KBM-7 (cell line): ENCODE measurements at places on chromosomes 6 and 20.
A peak's percentile ranks its signal among the peaks of the same experiment; 100 is the strongest.

GRCh38 chr6:158194487-158195280 lies 26.5 kb downstream of the GTF2H5 start:
- DNase-seq, result no peak

GRCh38 chr20:26243731-26244130 lies 547.1 kb upstream of the ZNF337 start:
- DNase-seq, result no peak

DNA sequence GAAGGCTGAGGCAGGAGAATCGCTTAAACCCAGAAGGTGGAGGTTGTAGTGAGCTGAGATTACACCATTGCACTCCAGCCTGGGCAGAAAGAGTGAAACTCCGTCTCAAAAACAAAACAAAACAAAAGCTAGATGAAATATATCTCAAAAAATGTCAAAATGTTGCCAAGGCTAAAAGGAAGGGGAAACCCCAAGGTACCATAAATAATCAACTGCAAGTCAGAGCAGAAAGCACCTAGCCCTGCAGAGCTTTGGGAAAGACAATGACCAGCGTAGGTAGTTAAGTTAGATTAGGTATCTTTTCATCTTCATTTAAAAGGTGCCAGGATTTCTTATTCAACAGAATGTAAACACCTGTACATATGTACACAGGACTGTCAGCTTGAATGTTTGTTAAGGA lies 33.0 kb downstream of the AKIRIN2 start:
- DNase-seq, result no peak

DNA sequence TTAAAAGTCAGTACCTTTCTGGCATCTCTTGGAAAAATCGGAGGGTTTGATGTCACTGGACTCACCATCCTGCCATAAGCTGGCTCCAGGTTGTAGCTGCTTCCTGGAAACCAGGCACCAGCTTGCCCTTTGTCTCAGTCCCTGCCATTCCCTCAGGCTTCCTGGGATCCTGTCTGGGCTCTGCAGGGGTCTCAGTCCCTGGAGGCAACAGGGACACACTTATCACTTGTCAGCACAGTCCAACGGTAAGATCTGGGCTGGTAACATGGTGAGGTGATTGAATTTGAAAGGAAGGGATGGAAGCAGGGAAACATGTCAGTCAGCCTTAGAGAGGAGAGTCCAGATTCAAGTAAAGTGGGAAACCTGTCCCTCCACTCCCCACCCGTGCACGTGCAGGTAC lies 147.6 kb upstream of the ECI2 start:
- DNase-seq, result no peak

- DNase-seq, result no peak
Measured at GRCh38 chr20:43936805-43937204, 22.2 kb downstream of the TOX2 start.

GRCh38 chr6:52251113-52251512 lies 6.8 kb upstream of the IL17F start:
- no peak for DNase-seq

GRCh38 chr20:24968278-24968800 lies 19.3 kb downstream of the CST7 start:
- DNase-seq, result no peak

DNA sequence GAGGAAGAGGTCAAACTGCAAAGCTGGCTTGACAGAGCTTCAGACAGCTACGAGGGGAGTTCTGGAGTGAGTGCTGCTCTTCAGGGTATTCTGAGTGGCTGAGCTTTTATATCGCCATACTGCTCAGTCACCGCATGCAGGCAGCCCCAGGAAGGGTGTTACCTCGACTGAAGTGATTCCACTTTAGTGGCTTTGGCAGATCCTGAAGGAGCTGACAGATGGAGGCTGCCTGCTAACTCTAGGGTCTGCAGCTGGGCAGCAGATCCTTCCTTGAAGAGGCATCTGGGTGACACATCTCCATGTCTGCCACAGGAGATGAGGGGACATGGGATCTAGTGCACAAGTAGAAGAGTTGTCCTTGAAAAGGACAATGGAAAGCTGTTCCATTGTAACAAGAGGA lies 3.7 kb upstream of the DEK start:
- DNase-seq, result no peak

DNA sequence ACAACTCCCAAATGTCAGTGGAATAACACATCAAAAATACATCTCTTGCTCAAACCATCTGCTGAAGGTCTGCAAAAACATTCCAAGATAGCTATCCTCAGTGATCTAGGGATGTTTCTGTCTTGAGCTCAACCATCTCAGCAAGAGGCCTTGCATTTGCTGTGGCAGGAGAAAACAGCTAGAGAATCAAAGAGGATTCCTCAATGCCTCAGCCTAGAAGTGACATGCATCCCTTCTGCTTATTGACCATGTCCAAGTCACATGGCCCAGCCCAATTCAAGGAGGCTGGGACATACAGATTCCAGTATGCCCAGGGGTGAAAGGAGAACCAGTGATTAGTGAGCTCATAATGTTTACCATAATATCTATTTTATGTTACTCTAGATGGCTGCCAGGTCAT lies 269.5 kb downstream of the PLCB1 start:
- DNase-seq, result no peak

GRCh38 chr6:90416322-90416721 lies 119.7 kb upstream of the BACH2 start:
- DNase-seq, result no peak

DNA sequence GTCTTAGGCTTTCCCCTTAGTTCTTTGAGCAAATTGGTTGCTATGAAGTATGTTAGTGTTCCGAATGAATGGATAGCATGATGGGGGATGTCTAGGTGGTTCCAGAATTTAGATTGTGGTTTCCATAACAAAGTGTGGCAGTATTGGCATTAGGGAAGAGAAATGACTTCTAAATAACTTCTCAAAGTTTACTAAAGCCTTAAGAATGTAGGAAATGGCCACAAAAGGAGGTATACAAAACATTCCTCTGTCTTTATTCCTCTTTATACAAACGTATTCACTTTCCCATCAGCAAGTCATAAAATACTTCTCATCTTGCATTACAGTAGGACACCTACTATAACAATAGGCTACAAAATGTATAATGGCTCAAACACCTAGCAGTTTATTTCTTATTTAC lies 279.6 kb downstream of the ESR1 start:
- DNase-seq, result no peak

DNA sequence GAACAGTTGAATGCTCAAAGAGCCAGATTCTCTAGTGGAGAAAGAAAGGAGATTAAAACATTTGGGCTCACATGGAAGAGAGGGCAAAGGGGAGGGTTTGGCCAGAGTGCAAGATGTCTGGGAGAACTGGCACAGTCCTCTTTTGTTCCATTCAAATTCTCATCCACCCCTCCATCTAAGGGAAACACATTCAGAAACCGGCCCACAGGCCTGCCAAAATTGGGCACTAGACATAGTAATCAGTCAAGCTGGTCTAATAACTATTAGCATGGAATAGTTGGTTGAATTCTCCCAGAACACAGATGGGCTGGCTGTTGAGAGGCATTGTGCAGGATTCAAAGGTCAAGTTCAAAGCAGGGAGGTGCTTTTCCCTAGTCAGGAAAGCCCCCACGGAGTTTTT lies 341.4 kb upstream of the IRAK1BP1 start:
- DNase-seq, result no peak

DNA sequence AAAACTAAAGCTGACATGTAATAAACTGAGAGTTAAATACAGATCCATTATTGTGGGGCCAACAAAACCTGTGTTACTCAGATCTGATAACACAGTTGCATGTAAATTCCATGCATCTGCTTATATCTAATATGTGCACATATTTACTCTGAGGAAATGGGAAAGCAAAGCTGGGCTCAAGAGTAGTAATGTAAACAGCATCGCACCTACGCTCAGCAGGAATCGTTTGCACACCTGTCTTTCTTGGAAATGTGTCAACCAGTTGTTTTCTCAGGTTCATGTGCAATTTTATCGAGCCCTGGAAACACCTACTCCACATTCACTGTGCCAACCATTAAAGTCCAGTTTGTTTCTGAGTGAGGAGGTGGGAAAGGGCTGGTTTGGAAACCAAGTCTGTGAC lies 80.3 kb upstream of the CNKSR3 start:
- no peak for DNase-seq

GRCh38 chr20:45410887-45411286 lies 2.8 kb downstream of the DBNDD2 start:
- peak; percentile 19 for DNase-seq

DNA sequence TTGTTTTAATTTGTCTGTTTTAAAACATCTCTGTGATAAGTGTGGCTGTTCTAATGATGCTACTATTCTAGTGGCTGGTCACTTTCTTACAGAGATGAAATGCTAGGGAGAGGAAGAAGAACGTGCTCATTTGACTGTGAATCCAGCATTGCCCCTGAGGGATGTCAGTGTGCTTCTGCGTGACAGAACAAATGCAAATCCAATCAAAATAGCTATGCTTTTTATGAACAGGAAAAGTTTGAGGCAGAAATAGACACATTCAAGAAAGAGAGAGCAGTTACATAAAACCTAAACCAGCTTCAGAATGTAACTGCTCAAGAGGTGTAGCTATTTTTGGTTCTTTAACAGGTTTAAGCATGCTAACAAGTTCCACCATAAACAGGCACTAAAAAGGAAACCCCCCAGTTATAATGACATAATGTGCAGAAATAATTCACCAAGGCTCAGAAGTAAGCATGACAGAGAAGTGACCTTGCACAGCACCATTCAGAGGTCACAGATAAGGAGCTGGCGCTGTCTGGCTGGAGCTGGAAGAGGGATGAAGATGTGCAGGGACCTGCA lies 385.3 kb downstream of the EPM2A start:
- no peak for DNase-seq
